Suprapubic skin (tissue), 4 donors: ENCODE measurements at places on chromosomes 13 and 19.

GRCh38 chr13:40478775-40479174, 187.7 kb downstream of the FOXO1 start:
- DNase-seq = no peak

DNA sequence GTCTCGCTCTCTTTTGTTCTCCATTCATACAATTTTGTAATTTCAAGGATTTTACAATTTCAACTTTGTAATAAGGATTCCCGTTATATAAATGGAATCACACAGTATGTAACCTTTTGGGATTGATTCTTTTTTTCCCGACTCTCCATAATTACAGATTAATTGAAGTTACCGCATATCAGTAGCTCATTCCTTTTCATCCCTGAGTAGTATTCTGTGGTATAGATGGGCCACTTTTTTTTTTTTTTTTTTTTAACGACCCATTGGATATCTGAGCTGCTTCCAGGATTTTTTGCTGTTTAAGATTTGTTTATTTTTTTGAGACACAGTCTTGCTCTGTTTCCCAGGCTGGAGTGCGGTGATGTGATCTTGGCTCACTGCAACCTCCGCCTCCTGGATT, 27.8 kb downstream of the UHRF1 start:
- no peak for DNase-seq

- DNase-seq = no peak
Observed at GRCh38 chr19:42109896-42110295, 22.4 kb downstream of the POU2F2 start.

GRCh38 chr19:19185853-19186740, 5.9 kb downstream of the BORCS8 start:
- no peak for DNase-seq

DNA sequence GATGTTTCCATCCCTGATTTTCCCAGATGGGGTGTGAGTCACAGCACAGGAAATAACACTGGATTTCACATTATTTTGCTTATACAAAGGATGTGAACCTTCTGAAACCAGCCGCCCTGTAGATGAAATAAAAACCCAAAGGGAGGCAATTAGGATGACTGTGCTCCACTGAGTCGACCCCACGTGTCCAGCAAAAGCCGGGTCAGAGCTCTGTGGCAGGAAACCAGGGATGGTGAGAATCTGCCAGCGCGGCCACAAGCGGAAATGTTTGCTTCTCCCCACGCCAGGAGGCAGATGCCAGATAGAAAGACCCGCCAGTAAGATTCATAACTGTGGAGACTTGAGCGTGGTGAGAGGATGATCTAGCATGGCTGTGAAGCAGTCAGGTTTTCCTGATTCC, 764.4 kb downstream of the LIG4 start:
- DNase-seq = no peak

GRCh38 chr13:49388091-49388635, 55.7 kb downstream of the CAB39L start:
- DNase-seq = no peak

DNA sequence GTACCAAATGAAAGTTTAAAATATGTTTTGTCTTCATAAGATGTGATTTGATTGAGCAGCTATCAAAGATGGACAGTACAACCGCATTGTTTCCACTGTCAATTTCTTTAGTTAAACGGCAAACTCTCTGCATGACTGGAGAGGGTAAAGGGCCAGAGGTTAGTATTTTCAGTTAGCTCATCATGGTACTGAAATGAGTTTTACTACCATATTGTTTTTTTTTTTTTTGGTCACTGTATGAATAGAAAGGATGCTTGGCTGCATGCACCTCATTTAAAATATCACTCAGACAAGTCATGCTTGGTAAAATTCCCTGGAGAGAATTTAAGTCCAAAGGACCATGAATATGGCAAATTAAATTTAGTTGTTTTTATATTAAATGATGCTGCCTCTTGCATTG, 942.1 kb upstream of the SPRY2 start:
- DNase-seq = no peak

DNA sequence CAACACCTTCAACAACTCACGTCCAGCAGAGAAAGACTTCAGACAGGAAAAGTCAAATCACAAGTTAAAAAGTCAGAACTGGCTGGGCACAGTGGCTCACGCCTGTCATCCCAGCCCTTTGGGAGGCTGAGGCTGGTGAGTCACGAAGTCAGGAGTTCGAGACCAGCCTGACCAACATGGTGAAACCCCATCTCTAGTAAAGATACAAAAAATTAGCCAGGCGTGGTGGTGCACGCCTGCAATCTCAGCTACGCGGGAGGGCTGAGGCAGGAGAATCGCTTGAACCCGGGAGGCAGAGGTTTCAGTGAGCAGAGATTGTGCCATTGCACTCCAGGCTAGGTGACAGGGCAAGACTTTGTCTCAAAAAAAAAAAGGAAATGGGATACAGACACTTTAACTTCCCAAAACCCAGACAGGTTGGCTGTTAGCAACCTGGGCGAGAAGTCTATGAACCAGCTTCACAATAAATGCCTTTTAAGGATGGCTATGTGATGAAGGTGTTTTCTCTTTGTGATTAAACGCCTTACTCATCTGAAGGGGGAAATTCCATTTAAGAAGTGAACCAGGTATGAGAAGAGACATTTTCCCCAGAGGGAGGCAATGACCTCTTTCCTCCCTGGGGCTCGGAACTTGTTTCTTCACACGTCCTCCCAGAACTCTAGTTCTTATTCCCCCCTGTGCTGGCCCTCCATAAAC, 80.4 kb downstream of the INSR start:
- DNase-seq = no peak

DNA sequence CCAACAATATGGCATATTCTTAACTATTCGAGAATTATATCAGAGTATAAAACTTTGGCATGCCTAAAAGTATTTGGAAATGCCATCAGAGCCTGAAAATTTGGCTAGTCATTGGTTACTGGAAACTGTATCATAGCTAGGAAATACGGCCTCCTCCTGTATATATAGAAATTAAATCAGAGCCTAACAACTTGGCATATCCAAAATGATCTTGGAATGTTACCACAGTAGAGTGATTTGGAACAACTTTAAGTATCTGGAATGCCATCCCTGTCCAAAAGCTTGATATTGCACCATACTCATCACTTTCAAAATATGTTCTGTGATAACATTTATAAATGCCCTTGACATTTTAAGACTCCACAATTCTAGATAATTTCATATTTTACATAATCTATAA, 335.8 kb downstream of the SLITRK1 start:
- DNase-seq = no peak

GRCh38 chr13:71634602-71635443, 232.2 kb downstream of the DACH1 start:
- DNase-seq = no peak

DNA sequence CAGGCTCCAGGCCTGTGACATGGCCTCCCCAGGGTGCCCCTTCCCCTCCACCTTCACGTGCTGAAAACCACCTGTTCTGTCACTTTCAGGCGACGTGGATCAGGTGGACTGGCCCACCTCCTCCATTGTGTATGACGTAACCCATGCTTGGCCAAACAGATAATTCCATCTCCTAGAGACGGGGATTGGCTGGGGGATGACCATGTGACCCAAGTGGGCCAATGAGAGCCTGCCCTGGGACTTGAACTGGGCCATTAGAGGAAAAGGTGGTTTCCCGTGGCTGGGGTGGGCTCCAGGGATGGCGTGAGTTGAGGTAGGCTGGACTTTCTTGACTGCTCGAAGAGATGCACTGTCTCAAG, 3.6 kb upstream of the ADAMTSL5 start:
- no peak for DNase-seq

- no peak for DNase-seq
Observed at GRCh38 chr19:16655727-16656126, 4.2 kb downstream of the SMIM7 start.

DNA sequence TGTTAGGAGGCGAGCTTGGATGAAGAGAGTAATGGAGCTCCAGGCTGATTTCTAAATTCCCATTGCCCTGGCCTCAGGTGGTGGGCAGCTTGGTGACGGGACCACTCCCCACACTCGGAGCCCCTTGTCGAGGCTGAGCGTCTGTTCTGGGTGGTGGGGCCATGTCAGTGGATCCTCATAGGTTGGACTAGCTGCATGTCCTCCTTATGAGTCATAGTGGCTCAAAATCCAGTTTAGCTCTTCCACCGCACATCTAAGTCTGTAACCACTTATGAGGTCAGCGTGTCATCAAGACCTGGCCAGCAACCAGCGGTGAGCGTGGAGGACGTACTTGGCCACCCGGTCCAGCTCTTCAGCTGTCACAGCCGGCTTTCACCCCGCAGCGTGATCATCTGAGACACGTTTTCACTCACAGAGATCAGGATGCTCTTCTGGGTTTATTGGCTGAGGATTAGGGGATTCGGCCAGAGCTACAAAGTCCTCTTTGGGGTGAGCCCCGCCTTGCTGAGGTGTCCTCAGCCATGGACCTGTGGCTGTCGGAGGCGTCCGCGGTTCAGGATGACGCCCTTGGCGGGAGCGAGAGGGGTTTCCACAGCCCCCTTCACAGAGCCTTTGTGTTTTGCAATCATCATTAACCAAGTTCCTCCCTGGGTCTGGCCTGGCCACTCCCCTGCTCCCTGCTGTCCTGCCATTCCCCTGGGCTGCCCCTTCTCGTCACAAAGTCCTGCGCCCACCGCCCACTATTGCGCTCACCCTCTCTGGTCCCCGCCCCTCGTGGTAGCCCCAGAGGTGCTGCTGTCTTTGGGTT, 41.9 kb downstream of the ADPRHL1 start:
- DNase-seq = no peak

DNA sequence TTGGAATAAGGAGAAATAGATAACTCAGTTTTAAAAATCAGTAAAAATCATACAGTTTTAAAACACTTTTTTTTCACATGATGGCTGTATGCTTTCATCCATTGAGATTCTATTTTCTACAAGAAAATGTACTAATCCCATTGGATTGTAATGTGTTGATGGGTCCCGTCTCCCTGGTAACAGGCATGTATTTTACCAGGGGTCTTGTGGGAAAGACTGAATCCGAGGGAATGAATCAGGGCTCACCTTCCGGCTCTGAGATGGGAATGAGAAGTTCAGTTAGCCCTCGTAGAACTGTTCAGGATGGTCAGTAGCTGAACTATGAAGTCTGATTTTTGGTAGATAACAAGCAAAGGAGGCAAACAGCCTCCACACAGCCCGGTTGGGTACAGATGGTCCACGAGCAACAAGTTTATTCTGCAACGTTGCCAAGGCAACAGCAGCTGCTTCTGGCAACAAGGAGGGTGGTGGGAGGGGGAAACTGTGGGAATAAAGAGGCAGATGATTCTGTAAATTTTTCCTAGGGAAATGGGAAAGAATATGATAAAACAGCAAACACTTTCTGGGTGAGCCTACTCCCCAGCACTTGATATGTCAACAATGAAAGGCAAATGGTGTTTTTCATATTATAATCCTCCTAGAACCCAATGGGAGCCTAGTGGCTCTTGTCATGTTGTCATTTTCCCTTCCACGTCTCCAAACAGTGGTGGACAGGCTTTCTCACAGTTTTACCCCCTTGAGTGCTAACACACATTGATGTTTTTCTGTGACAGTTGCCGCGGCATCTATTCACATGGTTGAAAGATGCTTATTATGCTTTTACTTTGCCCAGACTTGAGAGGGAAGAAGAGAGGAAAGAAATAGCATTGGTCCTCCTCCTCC, 12.4 kb upstream of the SIAH3 start:
- no peak for DNase-seq

- DNase-seq = no peak
Observed at GRCh38 chr13:26186995-26187394, 35.1 kb downstream of the RNF6 start.

GRCh38 chr19:28196101-28196500, 1016.9 kb downstream of the UQCRFS1 start:
- no peak for DNase-seq

- no peak for DNase-seq
Observed at GRCh38 chr19:44620667-44621066, 7.3 kb downstream of the IGSF23 start.

- no peak for DNase-seq
Observed at GRCh38 chr13:74110053-74110452, 24.2 kb downstream of the KLF12 start.

DNA sequence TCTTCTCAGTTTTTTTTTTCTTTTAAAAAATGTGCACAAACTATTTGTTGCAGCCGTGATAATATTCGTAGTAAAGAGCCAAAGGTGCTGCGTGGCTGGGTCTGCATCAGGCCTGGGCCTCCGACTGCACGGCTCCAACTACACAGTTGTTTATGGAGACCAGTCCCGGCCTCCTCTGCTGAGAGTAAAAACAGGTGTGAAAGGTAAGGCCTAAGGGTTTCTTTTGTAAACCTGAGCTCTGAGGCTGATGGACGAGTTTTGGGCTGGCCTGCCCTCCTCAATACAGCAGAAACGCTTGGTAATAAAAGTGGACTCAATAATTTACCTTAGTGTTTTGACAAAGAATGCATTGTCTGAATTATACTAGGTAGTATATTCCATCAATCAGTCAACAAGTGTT, 3.9 kb downstream of the MBNL2 start:
- DNase-seq = no peak
